Stimulated activated CD8-positive, alpha-beta memory T cell treated with anti-CD3 and anti-CD28 coated beads, Interleukin-4, amount 100 ng/mL, for 48 hours (primary cell): ENCODE measurements at places on chromosomes 5 and 9.

DNA sequence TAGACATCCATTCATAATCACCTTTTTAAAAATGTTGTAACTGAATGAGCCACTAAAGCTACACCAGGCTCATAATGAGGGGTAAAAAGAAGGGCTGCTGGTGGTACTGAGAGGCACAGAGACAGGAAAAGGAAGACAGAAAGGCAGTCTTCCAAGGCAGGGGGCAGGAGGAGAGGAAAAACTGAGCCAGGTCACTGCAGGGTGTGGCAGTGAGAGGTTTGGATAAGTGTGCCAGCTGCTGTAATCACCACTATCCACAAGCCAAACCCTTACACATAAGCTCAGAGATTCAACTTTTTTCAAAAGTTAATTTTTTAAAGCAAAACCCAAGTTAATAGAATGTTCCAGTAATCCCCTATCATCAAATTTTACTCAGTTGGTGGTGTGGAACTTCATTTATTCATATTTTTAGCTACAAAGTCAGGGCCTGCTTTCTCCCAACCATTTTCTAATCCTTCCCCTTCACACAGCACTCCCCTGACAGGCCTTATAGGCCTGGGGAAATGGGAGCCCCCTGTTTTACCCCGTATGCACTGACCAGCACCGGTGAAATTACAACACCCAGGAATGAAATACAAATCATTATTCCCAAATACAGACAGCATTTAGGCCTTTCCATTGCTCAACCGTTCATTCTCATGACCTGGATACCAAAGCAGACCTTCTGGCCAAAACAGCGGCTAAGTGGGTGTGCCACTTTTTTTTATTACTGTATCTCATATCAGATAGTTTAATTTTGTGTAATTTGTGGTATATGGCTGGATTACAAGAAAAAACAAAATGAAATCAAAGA is 76.3 kb downstream of the EFNA5 start:
- no peak for DNase-seq

DNA sequence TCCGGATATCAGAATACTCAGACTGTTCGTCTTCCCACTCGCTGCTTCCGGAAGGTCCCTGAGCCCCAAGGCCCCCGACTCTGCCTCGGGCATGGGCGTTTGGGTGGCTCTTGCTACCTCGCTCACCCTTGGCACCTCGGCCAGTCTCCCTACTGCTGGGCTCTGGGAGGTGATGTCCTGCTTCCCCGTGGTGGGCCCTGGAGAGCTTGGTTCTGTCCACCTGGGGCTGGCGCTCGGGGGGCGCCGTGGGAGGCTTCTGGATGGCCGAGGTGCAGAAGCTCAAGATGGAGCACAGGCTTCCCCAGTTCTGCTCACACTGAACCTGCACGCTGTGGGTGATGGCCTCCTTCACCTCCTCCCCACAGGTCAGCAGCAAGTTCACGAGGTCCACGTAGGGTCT is 10.4 kb downstream of the STC2 start:
- DNase-seq: no peak

- no peak for DNase-seq
Observed at GRCh38 chr9:114722081-114722621, 40.2 kb upstream of the TEX48 start.

DNA sequence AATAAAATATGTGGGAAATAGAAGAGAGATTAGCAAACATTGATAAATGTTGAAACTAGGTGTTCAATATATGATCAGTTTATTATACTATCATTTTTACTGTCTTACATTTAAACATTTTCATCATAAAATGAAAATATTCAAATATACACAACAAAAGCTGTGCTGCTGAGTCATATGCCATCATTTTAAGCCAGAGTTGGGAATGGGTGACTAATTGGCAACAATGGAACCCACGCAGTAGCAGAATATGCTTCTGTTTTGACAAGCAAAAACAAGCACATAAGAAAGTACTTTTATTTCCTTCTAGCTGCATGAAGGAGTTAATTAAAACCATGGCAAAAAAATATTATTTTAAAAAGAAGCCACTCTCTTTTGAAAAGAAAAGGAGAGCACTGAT is 340.0 kb upstream of the EDIL3 start:
- no peak for DNase-seq

DNA sequence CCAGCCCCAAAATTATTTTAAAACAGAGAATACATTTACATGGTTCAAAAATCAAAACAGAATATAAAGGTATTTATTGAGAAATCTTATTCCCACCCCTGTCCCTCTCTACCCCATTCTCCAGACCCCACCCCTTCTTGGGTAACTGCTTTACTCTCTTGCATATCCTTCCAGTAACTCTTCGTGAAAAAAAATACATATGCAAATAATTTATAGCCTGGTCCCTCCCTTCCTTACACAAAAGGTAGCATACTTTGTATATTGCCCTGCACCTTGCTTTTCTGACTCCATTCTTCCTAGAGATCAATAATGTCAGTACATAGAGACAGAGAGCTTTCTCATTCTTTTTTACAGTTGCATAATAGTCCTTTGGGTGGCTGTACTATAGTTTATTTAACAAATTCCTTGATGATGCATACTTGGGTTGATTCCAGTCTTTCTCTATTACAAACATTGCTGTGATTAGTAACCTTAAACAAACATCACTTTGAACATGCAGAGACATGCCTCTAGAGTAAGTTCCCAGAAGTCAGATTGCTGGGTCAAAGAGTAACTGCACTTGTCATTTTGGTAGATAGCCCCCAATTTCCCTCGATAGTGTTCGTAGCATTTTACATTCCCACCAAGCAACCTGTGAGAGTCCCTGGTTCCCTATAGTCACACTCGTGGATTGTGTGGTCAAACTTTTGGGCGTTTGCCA is 47.9 kb downstream of the STOM start:
- DNase-seq: no peak

DNA sequence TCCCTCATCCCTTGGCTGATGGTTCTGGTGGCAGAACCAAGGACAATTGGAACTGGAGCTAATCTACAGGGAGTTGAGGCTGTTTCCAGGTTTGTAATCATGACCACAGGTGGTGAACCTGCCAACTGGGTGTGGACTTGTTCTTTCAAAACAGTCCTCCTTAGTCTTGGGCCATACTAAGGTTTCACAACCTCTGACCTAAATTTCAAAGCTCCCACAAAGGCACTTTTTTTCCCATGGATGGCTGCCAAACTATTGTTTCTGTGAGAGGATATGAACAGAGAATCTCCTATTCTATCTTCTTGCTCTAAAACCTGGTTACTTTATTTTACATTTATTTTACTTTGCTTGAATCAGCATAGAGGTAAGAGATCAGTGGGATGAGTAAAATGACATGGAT is 106.5 kb upstream of the IZUMO3 start:
- DNase-seq: no peak

GRCh38 chr9:18996211-18996610 is 36.8 kb downstream of the SAXO1 start:
- DNase-seq: no peak

DNA sequence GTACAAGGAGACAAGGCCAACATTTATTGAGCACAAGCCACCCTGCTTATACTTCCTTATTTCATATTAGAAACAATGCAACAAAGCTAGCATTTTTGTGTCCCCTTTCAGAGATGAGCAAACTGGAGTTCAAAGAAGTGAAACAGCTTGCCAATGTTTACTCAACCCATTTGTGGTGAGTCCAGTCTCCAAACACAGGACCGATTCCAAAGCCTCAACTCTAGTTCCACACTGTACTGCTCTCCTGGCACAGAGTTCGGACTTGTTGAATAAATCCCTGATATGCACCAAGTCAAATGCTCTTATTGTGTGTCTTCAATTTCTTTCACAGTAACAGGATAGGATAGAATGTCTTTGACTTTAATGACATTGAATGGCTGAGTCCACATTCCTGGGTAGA is 604.8 kb upstream of the BRINP1 start:
- no peak for DNase-seq

DNA sequence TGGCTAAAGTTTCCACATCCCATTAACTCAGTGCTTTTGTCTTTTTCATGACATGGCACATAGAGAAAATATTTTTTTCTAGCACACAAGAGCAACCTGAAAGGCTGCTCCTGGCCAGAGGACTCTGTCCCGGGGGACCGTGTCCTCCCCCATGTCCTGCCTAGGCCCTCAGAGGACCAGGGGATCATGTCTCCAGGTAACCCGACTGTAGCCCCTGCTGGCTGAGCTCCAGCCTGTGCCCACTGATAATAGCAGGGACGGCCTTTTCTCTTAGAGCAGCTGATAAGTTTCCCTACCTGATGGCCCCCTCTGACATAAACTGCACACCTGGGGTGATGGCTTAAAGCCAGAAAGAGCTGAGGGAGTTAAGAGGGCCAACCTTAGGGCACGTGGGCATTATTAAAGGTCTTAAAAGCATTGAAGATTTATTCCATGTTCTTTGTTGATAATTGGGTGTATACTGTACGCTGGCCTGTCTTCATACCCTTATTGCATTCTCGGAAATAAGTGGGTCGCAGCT is 5.9 kb downstream of the HDHD3 start:
- DNase-seq: no peak

DNA sequence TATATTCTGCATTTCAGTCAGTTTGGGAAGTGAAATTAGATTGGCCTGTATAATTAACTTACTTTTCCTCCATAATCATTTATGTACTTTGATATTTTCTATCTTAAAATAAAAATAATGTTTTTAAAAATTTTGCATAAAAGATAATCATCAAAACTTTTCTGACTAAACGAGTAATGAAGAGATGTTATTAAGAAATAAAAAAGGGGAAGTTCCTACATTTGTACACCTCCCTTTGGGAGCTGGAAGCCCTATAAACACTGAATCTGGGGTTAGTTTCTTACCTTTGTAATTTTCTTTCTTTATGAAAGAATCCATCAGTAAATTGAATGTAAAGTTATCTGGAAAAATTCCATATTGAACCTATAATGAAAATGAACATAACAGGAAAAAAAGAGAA is 86.2 kb downstream of the MRPS27 start:
- no peak for DNase-seq

- DNase-seq: no peak
Observed at GRCh38 chr9:123812984-123813383, 116.9 kb downstream of the DENND1A start.

DNA sequence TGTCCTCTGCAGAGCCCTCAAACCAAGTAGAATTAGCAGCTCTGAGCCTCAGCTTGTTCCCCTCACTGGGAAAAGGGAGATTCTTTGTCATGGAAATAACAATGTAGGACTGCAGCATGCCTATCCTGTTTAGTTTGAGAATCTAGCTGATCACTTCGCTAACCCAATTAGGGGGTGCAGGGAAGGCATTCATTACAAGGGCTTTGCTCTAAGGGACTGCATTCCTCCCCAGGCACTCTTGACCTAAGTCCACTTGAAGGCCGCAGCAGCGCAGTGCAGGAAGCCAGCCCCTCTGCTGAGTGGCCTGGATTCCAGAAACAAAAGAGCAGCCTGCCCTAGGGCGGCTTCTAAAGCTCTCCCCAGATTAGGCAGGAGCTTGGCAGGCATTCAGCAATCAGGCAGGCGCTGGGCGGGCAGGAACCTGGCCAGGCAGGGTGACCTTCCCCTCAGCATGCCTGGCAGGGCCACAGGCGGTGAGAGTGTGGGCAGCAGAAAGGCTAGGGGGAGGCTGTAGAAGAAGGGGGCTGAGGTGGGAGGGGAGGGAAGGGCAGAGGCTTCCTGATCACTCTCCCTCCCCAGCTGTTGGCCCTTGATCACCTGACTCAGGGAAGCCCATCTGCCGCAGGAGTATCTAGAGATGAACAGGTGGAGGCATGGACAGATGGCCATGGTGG is 24.8 kb downstream of the CCNJL start:
- DNase-seq: no peak

DNA sequence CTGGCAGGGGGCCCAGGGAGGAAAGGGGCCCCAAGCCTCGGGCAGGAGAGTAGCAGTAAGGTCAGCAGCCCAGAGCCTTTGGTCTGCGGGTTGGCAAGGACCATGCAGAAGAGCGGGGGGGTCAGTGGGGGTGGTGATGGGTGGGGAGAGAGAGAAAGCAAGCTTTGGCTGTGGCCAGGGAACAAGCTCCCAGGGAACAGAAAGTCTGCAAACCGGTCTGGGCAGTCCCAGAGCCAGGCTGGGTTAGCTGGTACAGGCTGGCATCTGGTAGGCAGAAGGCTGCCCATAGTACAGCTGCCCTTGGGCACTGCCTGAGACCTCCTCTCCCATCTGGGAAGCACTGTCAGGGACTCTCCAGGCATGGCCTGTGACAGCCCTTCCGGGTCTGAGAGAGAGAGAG is 10.5 kb upstream of the EPB41L4B start:
- DNase-seq: no peak

- DNase-seq: no peak
Observed at GRCh38 chr9:6655036-6655435, 9.5 kb upstream of the GLDC start.

GRCh38 chr9:99244344-99245260 is 22.5 kb downstream of the SEC61B start:
- no peak for DNase-seq

- no peak for DNase-seq
Observed at GRCh38 chr9:87223392-87224246, 274.0 kb upstream of the DAPK1 start.

DNA sequence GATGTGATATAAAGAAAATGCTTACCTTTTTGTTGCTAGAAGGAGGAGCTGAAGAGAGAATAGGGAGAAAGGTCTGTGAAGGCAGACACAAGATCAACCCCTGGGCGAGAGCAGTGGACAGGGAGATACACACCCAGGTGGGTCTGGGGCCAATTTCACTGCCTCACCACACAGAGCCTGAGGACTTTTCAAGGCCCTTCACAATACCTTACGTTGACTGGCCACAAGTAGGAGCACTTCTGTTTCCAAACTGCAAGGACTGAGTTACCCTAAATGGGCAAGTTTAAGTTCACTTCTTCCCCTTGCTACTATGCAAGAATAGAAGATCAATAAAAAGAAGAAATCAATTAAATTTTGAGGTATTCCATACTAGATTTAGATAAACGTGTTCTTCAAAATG is 174.5 kb upstream of the SLC12A2 start:
- peak; percentile 27 for DNase-seq

DNA sequence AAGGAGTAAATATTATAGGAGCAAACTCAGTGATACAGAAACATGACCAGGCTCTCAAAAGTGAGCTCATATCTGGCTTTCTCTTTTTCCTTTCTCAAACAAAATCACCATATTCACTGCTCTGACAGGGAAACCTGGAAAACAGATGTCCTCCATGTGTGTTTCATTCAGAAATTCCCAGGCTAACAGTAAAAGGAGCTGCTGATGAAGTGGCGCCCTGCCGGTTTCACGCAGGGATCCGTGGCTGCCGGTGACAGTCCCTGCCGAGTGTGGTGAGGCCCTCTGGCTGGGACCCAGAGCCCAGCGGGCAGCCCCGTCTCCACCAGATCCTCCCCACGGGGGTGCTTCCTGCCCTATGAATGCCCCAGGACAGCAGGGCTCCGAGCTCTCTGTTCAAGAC is 208.1 kb downstream of the GNA14 start:
- DNase-seq: no peak

DNA sequence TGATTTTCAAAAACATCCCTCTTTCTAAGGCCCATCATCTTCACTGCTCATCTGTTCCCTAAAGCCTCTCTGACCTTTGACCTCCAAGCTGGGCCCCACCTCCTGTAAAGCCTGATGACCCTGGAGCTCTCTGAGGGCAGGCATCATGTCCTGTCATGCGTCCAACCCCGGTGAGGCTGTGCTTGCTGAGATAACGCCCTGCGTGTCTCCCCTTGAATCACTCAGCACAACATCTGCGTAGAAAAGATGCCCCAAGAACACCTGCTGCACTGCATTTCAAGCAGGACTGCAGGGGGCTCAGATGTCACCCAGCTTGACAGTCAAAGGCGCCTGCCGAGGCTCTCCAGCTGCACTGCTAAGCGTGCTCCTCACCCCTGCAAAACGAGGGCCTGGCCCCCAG is 78.0 kb downstream of the OTULIN start:
- DNase-seq: no peak
